Stimulated activated CD4-positive, alpha-beta T cell treated with anti-CD3 and anti-CD28 coated beads, Interleukin-1b, Interleukin-23, amount 100 ng/mL, for 24 hours (primary cell): ENCODE measurements at places on chromosomes 2 and 18.

- no peak for DNase-seq
Observed at GRCh38 chr2:85911814-85912692, 23.3 kb upstream of the ST3GAL5 start.

GRCh38 chr2:196635156-196635555, 4.4 kb upstream of the CCDC150 start:
- DNase-seq: no peak

- no peak for DNase-seq
Observed at GRCh38 chr2:38973266-38973665, 83.6 kb downstream of the ARHGEF33 start.

GRCh38 chr2:174553811-174554493, 43.7 kb downstream of the WIPF1 start:
- no peak for DNase-seq

DNA sequence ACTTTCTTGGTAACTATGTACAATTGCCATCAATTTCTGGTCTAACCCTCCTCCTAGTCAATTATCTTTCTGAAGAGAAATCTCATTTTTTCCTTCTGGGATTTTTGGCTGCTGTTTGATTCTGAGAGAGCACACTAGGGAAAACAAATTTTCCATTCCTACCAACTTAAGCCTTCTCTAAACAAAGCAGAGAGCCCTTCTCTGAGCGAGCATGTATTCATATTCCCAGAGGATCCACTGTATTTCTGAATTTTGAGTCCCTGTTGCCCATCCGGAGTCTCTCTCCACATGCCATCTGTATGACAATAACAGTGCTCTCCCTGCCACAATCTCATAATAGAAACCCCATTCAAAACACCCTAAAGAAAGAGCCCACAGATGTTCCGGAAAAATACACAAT, 78.5 kb downstream of the MAIP1 start:
- no peak for DNase-seq

- DNase-seq: no peak
Observed at GRCh38 chr18:31563778-31564177, 27.9 kb upstream of the TTR start.

GRCh38 chr2:215664847-215665525, 229.1 kb upstream of the FN1 start:
- DNase-seq: no peak

GRCh38 chr2:28419443-28420270, 27.0 kb downstream of the FOSL2 start:
- DNase-seq: no peak

- DNase-seq: no peak
Observed at GRCh38 chr18:23539911-23540525, 36.7 kb downstream of the RMC1 start.

GRCh38 chr2:120600786-120601185, 134.9 kb upstream of the GLI2 start:
- no peak for DNase-seq

DNA sequence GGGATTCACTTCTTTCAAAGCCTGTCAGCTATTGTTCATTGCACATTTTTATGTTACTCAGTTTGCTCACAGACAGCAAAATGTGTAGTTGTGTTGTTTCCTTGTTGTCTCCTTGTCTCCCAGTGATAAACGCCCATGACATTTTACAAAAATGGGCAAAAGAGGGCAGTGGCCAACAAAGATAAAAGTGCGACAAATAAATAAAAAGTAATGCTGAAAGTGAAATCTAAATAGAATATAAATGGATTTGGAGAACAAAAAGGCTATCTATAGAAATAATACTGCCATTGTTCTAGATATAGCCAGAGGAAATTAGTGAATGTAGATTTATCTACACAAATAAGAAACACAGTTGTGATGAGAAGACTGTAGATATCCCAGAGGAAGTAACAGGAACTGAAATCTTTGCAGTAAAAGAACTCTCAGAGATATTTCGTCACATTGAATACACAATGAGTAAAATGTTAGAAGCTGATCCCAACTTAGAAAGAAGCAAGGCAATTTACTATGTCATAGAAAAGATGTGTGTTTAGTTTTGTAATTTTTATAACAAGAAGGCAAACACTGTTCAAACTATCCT, 1186.2 kb upstream of the FAM98A start:
- no peak for DNase-seq

GRCh38 chr18:39845631-39846030, 2109.4 kb upstream of the PIK3C3 start:
- no peak for DNase-seq

- DNase-seq: no peak
Observed at GRCh38 chr2:230202430-230203109, 17.2 kb downstream of the SP110 start.

DNA sequence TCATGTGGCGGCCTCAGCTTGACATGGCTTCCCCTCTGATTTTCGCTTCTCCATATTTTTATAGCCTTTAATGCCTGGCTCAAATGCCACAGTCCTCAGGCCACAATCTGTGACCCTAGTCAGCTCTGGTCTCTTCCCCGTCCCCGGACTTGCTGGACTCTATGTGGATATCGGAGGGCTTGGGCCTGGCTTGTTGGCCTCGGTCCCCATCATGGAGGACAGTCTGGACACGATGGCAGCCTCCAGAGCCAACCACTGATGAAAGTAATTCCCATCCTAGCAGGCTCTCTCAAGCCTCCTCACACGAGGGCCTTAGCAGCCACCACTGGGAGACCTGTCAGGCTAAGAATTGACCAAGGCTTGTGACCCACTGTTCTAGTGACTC, 61.6 kb downstream of the LPIN1 start:
- DNase-seq: no peak

DNA sequence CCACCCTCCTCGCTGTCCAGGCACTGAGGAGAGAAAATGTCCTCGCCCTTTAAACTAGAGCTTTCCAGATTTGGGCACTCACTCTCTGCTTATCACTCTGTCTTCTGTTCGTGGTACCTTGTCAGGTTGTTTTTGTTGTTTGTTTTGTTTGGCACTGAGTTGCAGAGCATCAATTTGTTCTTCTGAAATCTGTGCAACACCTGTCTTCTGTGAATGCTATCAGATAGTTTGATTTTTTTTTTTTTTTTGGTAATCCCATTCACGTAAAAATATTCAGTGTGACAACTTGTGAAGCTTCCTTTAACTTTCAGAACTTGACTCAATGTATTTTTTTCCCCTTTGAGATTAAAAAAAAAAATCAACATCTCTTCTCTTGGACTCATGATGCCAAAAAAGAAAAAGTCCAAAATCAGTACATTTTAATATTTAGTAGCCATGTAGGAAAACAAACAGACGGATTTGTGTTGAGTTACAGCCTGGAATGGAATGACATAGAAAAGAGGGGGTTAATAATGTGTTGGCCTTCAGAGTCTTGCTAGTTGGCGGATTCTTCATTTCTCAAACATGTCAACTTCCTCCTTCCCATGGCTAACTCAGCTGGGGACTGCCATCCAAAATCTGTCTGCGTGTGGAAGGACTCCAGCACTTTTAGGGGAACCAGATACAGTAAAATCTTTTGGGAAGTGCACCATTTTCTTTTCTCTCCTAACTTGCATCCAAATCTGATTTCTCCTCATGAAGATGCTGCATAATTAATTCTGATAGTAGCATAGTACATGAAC, 1.6 kb downstream of the TMEM178A start:
- DNase-seq: no peak

- no peak for DNase-seq
Observed at GRCh38 chr2:39629646-39630045, 36.1 kb upstream of the TMEM178A start.

DNA sequence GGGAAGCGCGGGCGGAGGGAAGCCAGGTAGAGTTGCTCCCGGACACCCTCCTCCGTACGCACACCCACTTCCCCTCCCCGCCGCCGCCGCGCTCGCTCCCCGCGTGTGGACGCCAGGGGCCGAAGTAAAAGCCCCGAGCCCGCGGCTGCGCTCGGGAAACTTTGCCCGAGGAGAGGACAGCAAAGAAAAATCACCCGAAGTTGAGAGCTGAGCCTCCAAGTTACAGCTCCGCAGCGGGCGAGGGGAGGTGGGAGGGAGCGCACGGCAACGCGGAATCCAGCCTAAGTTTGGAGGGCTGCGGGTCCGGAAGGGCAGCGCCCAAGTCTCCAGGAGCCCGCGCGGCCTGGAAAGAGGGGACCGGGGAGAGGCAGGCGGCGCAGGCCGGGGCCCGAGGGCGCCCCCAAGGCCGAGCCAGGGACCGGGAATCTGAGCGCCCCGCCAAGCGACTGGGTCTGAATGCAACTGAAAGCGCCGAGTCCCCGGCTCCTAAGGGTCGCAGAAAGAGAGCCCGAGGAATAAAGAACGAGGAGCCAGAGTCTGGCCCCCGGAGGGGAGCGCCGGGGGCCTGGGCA, 706 bp upstream of the BCL11A start:
- DNase-seq: no peak

- DNase-seq: no peak
Observed at GRCh38 chr2:140457483-140457882, 1673.3 kb downstream of the LRP1B start.

DNA sequence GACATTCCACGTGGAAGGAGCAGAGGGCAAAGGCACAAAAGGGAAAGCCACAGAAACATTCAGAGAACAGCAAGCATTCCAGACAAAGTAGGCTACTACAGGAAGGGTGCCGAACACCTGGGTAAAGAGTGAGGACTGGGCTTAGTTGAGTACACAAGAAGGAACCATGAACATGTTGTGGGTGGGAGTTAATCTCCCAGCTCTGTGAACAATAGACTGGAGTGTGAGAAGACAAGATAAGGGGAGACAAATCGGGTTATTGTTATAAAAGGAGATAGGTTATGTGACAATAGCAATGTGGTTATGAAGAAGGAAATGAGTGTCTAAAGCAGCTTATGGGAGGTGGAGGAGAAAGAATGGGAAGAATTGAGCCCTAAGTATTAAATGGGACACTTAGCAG, 70.0 kb downstream of the DPP4 start:
- DNase-seq: no peak

DNA sequence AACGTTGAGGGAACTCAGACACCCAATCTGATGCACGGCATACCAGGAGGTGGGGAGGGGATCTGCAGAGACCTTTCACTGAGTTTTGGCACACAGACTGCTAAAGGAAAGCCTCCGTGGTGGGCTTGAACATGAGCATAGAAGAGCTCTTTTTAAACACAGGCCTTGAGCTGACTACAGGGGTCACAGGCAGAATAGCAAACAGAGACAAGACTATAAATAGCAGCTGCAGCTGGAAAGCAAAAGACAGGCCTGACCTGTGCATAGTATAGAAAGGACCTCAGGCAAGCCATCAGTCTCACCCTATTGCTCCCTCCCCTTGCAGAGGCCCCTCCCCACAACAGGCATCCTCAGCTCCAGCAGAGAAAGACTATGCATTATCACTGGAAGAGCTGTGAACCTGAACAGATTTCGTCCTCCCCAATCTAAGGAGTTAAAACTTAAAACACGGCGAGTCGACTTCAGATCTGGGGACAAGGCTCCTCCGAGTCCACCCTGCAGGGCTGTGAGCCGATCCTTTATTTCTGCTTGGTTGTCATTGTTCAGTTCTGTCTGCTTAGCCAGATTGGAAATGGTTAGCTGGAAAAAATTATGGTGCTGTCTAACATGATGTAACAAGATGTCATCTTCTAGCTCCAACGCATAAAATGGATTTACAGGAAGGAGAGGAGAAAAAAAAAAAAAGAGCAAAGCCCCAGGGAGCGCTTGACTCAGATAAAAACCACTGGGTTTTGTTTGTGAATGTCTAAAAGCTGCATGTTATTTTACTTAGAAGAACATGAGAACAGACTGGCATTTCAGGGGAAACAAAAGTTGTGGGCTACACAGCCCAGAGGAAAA, 25.2 kb upstream of the LCLAT1 start:
- no peak for DNase-seq

DNA sequence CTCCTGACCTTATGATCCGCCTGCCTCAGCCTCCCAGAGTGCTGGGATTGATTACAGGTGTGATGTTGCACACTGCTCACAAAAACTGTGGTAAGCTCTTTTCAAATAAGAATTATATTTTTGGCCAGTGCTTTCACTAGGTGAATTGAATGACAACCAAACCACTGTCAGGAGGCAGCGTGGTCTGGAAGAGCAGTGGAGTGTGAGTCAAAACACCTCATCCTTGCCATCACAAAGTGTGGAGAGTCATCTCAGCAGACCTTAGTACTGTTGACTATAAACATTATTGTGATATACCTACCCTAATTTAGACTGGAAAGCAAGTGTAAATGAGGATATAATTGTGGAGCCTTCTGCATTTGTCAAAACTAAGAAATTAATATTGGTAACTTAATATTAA, 61.3 kb downstream of the UBE2E3 start:
- no peak for DNase-seq

GRCh38 chr2:170823088-170823897, 6.6 kb downstream of the GAD1 start:
- DNase-seq: no peak

DNA sequence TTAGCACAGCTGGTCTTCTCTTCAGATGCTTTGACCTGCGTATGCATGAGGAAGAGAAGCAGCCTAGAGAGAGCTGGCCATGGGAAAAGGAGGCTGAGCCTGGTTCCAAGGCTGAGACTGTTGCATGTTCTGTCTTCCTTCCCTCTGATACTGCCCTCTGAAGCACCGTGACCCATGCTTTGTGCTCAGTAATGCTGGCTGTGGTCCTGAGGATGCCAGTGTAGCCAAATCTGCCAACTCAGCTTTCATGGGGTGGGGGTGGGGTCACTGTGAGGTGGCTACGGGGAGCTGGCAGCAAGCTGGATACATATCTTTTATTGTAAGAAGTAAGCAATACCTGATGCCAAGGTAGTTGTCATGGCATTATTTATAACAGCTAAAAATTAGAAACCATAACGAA, 41.5 kb downstream of the EPAS1 start:
- DNase-seq: no peak

GRCh38 chr2:64876137-64876647, 113.0 kb upstream of the SLC1A4 start:
- no peak for DNase-seq

GRCh38 chr2:197500503-197501131, 438 bp downstream of the HSPE1 start:
- DNase-seq: no peak

- DNase-seq: no peak
Observed at GRCh38 chr2:70947556-70948184, 12.0 kb downstream of the ATP6V1B1 start.
